ENCODE measurements at places on chromosomes 12 and 14. TPM values are rescaled to one million over a fixed set of nuclear protein-coding genes. Genes with fewer than 3 reads are reported as not detected.
A peak's percentile ranks its signal among the peaks of the same experiment; 100 is the strongest.

Gene INHBC
- polyA plus RNA-seq, result not detected

Gene TMEM30B
- 0.29 TPM for polyA plus RNA-seq

Gene FITM1
- polyA plus RNA-seq, result not detected

Gene BCL7A
- 2.7 TPM for polyA plus RNA-seq

Gene METTL1
- polyA plus RNA-seq, result 33.2 TPM

Gene DLGAP5
- 17.8 TPM for polyA plus RNA-seq

GRCh38 chr12:123134271-123134671, 16.6 kb downstream of the PITPNM2 start:
- DNase-seq, result no peak

DNA sequence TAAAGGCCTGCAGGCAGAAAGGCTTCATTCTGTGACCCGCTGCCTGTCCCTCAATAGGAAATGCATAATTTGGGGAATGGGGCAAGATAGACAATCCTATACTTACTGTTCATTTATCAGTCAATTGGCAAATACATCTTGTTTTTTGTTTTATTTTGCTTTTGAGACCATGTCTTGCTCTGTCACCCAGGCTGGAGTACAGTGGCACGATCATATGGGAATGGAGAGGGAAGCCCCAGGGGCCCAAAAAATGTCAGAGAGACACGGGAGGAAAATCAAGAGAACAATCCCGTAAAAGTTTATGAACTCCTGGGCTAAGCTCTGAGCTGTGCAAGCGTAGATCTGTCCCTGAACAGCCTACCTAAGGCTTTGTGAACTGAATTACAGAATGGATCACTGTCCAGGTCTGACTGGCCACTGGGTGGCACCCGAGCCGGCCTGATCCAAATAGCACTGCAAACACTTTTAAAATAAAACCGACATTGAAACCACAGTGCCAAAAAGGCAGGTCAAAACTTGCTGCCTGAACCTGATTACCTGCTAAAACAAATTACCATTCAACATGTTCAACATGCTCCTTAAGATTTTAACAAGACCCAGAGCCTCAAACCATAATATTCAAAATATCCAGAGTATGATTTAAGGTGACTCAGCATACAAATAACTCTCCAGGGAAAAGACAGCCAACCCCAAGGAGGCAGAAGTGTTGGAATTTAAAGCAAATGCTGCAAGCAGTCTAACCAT, 11.8 kb downstream of the COPS7A start:
- DNase-seq, result peak; percentile 80

- no peak for DNase-seq
Observed at GRCh38 chr14:86619726-86620125, 1089.8 kb downstream of the FLRT2 start.

- peak; percentile 81 for DNase-seq
Observed at GRCh38 chr14:55430024-55430690, 10.3 kb downstream of the TBPL2 start.

DNA sequence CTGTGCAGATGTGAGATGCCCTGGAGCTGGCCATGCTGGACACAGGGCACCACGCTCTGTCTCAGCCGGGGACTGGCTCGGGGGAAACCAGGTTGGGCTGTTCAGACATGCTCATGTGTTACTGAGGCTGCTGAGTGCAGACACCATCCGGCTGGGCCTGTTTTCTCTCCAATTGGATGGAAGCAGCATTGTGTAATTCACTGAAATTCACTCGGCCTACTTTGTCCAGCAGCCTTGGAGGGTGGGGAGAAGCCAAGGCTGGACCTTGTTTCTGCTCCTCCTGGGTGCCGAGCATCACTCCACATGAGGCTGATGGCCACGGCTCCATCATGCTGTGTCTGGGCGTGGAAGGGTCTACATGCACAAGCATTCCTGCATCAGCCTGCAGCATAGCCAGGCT, 130.7 kb downstream of the SMOC1 start:
- no peak for DNase-seq

GRCh38 chr12:130338794-130339601, 1.3 kb downstream of the PIWIL1 start:
- DNase-seq, result no peak

- peak; percentile 47 for DNase-seq
Observed at GRCh38 chr14:74492776-74493342, at the start of gene NPC2. TSS of gene NPC2 (minus strand) at chr14:74493305. CDS start at chr14:74493274, 31 bp downstream.

GRCh38 chr12:85405262-85405661, 125.2 kb downstream of the ALX1 start:
- no peak for DNase-seq

GRCh38 chr12:65152012-65152411, 17.4 kb upstream of the LEMD3 start:
- DNase-seq, result no peak

DNA sequence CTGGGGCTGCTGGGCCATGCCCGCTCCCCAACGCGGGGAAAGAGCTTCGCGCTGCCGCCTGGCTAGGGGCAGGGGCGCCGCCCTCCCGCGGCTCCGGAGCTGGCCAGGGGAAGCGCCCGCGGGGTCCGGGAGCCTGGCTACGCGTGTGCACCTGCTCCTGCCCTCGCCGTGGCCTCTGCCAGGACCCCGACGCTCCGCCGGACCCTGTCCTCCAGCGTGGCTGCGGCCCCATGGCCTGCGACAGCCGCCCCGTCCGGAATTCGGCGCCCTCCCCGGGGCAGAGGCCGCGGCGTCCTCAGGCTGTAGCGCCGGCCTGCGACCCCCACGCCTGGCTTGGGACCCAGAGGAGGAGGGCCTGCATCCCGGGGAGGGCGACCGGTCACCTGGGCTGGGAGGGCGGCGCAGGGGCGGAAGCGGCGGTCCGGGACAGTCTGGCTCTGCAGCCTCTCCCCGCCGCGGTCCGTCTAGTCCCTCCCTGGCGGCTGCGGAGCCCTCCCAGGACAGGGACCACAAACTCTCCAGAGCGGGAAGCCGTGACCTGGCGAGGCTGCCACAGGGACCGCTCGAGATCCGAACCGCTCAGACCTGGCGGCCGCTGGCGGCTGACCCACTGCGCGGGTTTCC, 85.6 kb downstream of the ALG10 start:
- DNase-seq, result no peak

DNA sequence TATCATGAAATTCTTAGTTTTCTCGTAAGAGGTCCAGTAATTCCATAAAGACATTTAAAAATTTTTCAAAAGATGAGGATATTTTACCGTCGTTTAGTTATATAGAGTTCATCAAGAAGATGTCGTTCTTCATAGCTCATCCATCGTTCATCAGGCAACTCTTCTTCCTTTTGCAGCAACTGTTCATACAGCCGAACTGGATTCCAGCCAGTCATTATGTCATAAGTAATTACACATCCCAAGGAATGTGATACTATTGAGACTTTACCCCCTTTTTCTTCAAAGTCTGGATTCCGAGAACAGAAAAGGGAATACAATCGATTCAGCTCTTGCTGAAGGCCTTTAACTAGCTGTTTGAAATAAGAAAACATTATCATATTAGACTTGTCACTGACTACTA, 90.3 kb downstream of the DDHD1 start:
- DNase-seq, result peak; percentile 32

DNA sequence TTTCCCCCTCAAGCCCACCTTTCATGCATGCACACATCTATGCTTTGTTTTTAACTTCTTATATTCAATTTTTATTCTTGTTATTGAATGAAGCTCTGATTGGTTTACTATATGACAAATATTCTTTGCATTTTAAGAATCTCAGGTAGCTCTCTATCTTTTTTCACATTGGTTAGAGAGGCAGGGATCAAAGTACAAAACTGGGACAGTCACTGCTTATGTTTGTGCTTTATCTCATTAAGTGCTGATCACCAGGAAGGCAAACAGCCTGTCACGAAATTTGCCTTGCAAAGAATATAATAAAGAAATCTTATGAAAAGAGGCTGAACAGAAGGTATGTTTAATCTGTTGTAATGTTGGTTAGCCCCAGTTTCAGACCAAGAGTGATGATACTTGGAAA, 29.7 kb upstream of the INSM2 start:
- DNase-seq, result no peak

- DNase-seq, result peak; percentile 22
Observed at GRCh38 chr14:72613231-72613974, 280.5 kb downstream of the DPF3 start.

- no peak for DNase-seq
Observed at GRCh38 chr14:69632593-69633151, 21.3 kb downstream of the SUSD6 start.

GRCh38 chr12:41073633-41074472, 114.3 kb upstream of the PDZRN4 start:
- DNase-seq, result no peak

DNA sequence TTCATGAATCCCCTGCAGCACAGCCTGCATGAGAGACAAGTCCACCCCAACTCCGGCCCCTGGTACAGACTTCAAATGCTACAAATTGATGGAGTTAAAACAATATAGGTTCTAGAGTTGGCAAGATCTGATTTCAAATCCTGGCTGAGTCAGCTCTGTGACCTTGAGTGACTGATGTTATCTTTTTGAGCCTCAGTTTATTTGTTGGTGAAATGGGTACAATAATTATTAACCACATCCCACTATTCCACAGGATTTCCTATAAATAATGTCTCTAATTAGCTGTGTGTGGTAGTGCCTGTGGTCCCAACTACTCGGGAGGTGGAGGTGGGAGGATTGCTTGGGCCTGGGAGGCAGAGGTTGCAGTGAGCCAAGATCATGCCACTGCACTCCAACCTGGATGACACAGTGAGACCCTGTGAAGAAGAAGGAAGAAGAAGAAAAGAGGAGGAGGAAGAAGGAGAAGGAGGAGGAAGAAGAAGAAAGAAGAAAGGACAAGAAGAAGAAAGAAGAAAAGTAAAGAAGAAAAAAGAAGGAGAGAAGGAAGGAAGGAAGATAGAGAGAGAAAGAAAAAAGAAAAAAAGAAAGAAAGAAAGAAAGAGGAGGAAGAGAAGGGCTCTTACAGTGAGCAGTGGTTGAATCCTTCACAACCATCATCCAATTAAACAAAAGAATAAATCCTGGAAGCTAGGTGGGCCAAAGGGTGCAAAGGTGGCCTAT, 39.7 kb upstream of the DICER1 start:
- DNase-seq, result no peak

DNA sequence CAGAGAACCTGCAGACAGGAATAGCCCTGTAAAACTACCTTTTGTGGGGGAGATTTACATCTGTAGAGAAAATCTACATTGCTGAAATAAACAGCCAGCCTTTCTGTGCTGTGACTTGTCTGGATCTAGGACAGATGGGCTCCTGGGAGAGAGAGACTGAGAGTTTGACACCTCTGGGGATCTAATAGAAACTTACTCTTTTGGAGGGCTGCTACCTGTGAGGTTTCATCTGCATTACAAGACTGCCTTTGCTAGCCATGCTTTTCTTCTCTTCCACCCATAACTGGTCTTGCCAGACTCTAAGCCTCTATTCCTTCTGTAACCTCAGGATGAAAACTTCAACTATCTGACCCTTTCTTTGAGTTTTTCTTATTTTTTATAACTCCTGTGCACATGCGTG, 452.6 kb downstream of the ZFP36L1 start:
- DNase-seq, result no peak

DNA sequence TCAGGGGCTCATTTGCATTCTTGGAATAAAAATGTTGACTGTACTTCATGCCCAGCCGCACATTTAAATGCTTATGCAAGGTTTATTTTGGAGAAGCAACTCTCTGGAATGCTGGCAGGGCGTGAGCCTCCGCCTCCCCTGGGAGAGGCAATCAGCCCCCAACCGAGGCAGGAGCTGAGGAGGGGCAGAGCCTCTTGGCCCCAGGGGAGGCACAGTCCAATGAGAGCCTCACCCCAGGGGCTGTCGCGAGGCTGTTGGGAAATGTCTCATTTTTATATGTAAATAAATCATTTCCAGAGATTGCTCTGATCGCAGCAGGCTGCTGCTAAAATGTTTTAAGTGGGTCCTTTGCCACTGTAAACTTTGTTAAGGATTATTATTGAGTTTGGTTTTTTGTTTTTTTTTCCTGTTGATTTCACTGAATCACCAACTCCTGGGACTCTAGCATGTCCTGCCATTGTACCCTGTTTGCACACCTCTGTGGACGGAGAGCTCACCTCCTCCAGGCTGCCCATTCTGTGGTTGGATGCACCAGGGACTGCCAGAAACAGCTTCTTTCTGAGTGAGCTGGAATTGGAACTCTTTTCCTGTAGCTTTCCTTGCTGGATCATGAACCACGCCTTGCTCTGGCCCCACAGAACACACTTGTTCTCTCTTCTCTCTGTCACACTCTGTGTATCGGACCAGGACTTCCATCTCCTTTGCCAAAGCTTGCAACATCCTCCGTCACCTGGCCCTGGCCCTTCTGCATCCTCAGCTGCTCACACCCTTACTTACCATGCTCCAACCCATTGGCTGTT, 46.9 kb upstream of the FAM181A start:
- peak; percentile 30 for DNase-seq

- DNase-seq, result no peak
Observed at GRCh38 chr12:77591959-77592743, 238.5 kb upstream of the NAV3 start.

DNA sequence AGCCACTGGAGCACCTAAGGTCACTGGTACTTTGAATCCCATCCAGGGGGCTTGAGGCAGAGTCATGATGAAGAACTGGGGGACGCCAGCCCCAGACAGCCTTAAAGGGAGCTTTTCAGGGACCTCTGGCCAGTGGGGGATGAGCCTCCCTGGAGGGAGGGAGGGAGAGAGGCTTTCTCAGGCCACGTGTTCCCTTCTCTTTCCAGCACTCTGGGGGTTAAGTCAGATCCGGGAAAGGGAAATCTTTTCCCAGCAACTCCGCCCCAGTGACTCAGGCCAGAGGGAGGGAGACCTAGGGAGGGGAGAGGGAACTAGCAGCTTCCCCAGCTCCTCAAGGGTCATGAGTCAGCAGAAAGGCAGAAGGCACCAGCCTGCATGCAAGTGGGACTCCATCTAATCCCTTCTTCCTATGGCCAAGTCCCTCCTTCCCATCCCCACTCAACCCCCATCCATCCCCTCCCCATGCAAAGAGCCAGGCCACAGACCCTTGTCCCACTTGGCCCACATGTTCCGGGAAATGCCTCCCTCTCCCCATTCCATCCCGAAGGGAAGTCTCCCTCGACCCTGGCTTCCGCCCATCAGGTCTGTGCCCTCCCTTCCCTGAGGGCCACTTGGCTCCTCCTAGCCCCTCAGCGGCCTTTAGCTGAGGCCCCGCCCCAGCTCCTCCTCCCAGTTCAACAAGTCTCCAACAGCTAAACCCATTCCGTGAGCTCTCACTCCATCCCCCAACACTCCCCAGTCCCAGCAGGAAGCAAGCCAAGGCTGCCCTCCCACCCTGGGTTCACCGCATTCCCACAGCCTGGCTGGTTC, 5.6 kb downstream of the TNFRSF1A start:
- peak; percentile 100 for DNase-seq

DNA sequence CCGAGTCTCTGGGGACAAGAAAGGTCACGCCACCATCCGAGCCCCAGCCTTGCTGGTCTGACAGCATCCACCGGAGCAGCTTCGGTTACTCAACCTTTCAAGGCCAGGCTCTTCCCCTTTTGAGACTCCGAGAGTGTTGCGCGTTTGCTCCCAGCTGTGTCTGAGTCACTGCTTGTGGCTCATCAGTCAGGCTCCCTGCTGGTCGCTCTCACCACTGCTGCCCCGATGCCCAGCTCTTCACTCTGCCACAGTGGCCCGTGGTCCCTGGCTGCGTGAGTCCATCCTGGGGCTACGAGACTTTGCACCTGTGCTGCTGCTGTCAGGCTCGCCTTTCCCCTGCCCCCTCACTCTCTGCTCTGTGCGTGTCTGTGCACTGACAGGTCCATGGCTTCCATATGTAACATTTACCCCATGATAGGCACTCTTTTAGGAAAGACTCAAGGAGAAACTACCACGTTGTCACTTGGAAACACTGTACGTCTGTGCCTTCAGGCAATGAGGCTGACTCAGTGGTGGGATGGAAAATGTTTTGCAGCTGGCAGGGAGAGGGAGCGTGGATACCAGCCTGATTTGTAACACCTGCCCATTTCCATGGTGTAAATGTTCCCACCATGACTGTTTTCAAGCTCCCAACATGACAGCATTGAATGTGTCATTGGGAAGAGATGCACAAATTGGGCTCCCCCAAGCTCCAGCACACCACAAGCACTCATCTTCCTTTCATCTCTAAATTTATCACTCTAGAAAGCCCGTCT, 350.7 kb downstream of the TMEM132D start:
- DNase-seq, result no peak
